Vagina (tissue), 2 donors: ENCODE measurements at places on chromosomes 16 and 17. TPM values are rescaled to one million over a fixed set of nuclear protein-coding genes. Genes with fewer than 3 reads are reported as not detected.

ABCA10 gene
- 32.2 TPM for total RNA-seq

CCL15 gene
- total RNA-seq, result not detected

NPW gene
- total RNA-seq, result not detected

TEX14 gene
- not detected for total RNA-seq

TNS4 gene
- total RNA-seq, result 296 TPM

ASPA gene
- total RNA-seq, result 2.2 TPM

C17orf107 gene
- total RNA-seq, result 1.7 TPM

KDM6B gene
- total RNA-seq, result 12.5 TPM

KRTAP3-1 gene
- not detected for total RNA-seq
